ENCODE measurements at places on chromosomes 4 and X.

DNA sequence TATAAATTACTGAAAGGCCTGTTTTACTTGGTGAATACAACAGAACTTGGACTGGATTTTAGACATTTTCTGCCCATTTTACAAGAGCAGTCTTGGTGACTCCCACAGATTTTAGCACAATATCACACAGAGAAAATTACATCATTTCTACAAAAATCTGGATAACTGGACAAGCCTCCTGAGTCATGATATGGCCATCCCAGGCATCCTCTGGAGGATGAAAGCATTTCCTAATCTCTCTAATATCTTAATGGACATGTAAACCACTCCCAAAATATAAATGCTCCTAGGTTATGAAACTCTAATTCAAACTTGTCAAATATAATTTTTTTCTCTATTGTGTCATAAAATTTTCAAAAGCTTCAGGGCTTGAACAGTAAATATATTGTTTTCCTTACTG lies 1170.8 kb upstream of the PCDH7 start:
- no peak for DNase-seq

- DNase-seq, result no peak
Observed at GRCh38 chr4:108172231-108172752, 3.6 kb upstream of the LEF1 start.

DNA sequence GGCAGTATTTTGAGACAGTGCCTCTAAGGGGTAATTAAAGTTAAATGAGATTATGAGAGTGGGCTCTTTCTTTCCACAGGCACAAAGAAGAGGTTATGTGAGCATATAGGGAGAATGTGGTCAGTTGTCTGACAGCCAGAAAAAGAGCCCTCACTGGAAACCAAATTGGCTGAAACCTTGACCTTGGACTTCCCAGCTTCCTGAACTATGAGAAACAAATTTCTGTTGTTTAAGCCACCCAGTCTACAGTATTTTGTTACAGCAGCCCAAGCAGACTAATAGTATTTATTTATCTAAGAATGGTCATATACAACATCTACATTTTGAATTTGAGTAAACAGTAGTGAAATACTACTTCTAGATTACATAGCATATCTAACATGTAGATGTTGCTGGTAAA lies 473.8 kb downstream of the IL15 start:
- no peak for DNase-seq

GRCh38 chr4:156512622-156513021 lies 459.0 kb downstream of the PDGFC start:
- DNase-seq, result no peak

- DNase-seq, result no peak
Observed at GRCh38 chr4:7243609-7244330, 51.4 kb downstream of the SORCS2 start.

DNA sequence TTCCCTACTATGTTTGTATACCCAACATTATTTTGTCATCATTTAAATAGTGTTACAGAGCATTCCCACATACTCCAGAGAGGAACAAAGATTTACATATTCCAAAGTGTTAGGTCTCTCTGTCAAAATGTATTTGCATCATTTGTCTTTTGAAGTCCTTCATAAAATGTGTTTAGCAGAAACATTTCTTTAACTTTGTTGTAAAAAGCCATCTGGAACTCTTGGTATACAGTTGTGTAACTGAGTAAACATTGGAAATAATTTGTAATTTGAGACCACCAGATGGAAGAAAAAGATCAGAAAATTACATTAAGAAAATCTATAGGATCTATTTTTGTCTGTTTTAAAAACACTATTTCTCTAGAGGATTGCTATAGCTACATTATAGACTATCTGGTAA lies 56.6 kb upstream of the ALB start:
- DNase-seq, result no peak

GRCh38 chrX:70979136-70979762 lies 48.4 kb upstream of the SLC7A3 start:
- DNase-seq, result no peak

DNA sequence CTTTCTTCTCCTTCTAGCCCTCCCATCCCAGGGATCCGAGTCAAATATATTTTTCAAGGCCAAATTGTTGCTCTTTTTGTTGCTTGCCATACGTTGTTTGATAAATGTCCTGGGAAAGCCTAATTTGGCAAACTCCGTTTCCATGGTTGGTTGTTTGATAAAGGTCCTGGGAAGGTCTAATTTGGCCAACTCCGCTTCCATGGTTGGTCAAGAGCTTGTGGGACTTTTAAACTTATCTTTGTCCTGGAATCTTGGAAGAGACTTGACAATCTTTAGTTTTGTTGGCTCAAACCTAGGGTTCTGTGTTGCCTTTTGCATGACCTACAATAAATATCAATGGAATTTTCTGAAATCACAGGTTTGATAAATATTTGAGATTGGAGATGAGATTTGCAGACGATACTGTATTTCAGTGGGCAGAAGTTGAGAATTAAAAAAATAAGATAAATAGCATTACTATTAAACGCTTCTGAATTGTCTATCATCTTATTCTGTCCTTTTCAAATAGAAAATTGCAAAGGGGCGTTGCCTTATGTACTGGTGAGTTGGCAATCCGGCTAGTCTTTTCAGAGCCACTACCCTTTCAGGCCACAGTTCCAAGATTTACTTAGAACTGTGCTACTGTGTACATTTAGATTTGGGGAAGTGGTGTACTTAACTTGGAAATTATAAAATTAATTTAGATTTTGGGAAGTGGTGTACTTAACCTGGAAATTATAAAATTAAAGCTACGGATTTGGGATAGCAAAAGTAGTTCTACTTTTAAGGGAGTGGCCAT lies 804 bp downstream of the OSTC start:
- peak; percentile 50 for DNase-seq

- DNase-seq, result no peak
Observed at GRCh38 chr4:148205476-148205875, 236.7 kb downstream of the NR3C2 start.

- no peak for DNase-seq
Observed at GRCh38 chrX:22699581-22700091, 300.1 kb upstream of the DDX53 start.

- DNase-seq, result peak; percentile 13
Observed at GRCh38 chr4:109803924-109804571, 2.2 kb upstream of the CFI start.

DNA sequence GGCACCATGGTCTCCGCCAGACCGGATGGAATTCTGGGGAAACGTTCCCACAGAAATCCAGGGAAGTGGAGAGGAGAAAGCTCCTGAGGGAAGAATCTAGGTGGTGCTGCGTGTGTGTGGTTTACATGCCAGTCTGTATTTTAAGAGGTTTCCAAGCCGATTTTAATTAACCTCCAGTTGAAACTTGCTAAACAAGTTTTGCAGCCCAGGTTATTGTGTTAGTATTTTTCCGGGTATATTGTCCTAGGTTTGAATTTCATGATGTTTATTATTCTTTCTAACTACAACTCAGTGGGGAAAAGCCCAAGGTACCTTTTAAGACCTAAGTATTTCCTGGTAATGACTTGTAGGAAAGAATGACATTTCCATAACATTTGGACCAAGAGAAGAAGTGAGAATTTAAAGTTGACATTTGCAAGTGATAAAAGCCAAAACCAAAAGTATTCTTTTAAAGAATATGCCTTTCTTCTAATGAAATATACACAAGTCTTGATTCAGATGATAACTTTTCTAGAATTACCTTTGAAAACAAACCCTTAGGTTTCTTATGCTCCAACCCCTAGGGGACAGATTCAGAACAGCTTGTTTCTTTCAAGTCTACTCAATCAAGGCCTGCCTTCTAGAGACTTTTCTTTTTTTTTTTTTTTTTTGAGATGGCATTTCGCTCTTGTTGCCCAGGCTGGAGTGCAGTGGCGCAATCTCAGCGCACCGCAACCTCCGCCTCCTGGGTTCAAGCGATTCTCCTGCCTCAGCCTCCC lies 14.6 kb downstream of the SAT1 start:
- DNase-seq, result no peak

GRCh38 chr4:182589100-182589499 lies 328.1 kb downstream of the DCTD start:
- DNase-seq, result no peak

DNA sequence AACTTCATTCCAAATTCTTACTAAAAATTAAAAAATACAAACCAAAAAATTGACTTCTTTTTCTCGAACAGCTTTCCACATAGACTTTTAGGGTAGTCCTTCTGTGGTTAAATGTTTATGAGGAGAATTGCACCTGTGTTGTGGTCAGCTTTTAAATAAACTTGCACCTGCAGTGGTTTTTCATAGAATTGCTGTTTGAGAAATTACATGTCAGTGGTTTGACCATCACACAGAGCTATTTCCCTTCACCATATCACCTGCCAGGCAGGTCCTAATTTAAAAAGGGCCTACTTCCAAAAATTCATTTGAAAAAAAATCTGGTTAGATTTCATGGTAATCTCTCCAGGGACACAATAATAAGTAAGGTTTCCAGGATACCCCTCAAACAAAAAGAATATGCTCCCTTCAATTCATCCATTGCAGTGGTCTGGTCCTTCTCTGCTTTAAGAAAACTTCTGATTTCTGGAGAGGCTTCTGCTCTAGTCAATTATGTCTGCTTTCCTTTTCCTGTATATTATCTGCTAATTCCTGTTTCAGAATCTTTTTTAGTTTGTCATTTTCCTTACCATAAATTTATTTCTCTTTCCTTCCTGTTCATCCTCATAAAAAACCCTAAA lies 9.8 kb upstream of the UTP3 start:
- no peak for DNase-seq

- no peak for DNase-seq
Observed at GRCh38 chr4:180578175-180578574, 1665.0 kb upstream of the TENM3 start.

Measured in CD14-positive monocyte (primary cell).